Stimulated activated naive B cell treated with anti-CD40 and anti-IgM and Interleukin-4, amounts not matched to agents 10 μg/mL and 1 μg/mL and 100 μg/mL, for 72 hours (primary cell): ENCODE measurements at places on chromosomes 1 and 21.

- DNase-seq: no peak
Measured at GRCh38 chr1:97271916-97272788, 550.6 kb downstream of the PTBP2 start.

DNA sequence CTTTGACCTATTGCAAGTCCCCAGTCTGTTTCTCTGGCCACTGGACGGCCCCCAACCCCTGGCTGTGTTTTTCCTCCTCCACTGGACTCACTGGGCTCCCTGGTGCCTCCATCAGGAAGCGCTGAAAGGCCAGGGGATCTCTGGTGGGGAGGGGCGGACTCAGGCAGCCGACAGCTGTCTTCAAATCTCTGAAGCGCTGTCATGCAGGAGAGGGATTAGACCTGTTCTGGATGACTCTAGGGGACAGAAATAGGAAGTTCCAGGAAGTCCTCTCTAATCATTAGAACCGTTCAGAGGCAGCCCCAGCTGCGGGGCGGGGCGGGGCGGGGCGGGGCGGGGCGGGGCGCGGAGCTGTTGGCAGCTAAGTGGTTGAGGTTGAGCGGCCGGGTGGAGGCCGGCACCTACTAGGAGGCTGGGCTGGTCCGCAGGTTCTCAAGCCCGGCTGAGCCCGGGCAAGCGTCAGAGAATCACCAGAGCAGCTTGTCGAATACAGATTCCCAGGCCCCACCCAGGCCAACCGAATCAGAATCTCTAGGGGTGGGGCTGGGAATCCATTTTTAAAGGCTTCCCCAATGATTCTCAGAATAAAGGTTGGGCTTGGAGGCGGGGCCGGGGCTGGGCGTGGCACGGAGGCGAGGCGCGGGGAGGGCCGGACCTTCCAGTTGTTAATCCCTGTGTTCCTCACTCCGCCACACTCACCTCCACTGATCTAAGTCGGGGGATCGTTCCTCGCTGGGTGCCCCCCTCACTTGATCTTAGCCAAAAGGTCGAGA lies 11.4 kb upstream of the PHLDA3 start:
- peak; percentile 46 for DNase-seq

GRCh38 chr1:231207437-231207836 lies 33.6 kb upstream of the GNPAT start:
- DNase-seq: no peak

- no peak for DNase-seq
Measured at GRCh38 chr1:71919811-71920509, 362.4 kb downstream of the NEGR1 start.

DNA sequence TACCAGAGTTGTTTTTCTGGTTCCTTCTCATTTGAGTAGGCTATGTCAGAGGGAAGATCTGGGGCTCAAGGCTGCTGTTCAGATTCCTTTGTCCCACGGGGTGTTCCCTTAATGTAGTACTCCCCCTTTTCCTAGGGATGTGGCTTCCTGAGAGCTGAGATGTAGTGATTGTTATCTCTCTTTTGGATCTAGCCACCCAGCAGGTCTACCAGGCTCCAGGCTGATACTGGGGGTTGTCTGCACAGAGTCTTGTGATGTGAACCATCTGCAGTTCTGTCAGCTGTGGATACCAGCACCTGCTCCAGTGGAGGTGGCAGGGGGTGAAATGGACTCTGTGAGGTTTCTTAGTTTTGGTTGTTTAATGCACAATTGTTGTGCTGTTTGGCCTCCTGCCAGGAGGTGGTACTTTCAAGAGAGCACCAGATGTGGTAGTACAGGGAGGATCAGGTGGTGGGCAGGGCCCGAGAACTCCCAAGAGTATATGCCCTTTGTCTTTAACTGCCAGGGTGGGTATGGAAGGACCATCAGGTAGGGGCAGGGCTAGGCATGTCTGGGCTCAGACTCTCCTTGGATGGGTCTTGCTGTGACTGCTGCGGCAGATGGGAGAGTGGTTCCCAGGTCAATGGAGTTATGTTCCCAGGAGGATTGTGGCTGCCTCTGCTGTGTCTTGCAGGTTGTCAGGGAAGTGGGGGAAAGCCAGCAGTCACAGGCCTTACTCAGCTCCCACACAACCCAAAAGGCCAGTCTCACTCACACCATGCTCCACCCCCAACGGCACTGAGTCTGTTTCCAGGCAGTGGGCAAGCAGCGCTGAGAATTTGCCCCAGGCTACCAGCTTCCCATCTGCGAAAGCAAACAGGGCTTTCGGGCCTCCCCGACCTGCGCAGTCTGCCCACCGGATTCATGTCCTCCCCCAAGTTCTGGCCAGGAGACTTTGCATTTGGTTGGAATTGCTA lies 64.2 kb downstream of the SERINC2 start:
- peak; percentile 21 for DNase-seq

DNA sequence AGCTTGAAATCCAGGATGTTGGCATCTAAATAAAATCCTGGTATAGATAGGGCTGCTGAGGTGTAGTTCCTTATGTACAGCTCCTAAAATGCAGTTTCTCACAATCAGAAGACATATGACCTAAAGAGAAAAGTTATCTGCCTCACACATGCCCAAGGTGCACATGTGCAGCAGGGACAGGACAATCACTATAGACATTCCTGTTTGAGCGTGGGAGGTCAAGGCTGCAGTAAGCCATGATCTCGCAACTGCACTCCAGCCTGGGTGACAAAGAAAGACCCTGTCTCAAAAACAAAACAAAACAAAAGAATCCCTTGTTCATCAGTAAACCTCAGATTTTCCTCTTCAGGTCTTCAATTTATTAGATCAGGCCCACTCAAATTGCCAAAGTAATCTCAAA lies 66.1 kb downstream of the SPATA6 start:
- DNase-seq: no peak

DNA sequence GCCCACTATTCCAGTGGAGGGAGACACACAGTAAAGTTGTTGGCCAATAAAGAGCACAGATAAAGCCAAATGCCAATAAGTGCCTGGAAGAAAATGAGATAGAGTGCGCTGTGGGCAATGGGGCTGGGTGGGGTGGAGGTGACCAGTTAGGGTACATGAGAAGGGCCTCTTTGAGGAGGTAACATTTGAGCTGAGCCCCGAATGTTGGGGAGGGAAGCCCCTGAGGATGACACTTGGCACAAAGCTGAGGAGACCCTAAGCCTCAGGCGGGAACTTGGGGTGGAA lies 979 bp downstream of the S100A9 start:
- no peak for DNase-seq

- DNase-seq: no peak
Measured at GRCh38 chr1:41762777-41763176, 155.9 kb downstream of the HIVEP3 start.
